ENCODE measurements at places on chromosomes 7 and 10. TPM values are rescaled to one million over a fixed set of nuclear protein-coding genes. Genes with fewer than 3 reads are reported as not detected.

The VAX1 gene
- not detected for total RNA-seq

The NUTM2E gene
- total RNA-seq, result not detected

The OR2A12 gene
- total RNA-seq, result not detected

GRCh38 chr7:786472-787255, 45.6 kb upstream of the SUN1 start:
- peaks cover 36% of the 10 kb centered on the region for H3K36me3 ChIP-seq
- H3K27me3 ChIP-seq, result no peaks in the 10 kb centered on the region
- peaks cover 5% of the 10 kb centered on the region for H3K4me1 ChIP-seq
- H3K27ac ChIP-seq, result no peak overlapping the region
- DNase-seq, result peak; percentile 78

GRCh38 chr7:22781230-22781711, 41.4 kb downstream of the TOMM7 start:
- H3K36me3 ChIP-seq, result no peaks in the 10 kb centered on the region
- no peak overlapping the region for H3K4me3 ChIP-seq
- no peaks in the 10 kb centered on the region for H3K27me3 ChIP-seq

- no peaks in the 10 kb centered on the region for H3K4me1 ChIP-seq
- H3K36me3 ChIP-seq, result no peaks in the 10 kb centered on the region
- no peak overlapping the region for H3K27ac ChIP-seq
- H3K4me3 ChIP-seq, result no peak overlapping the region
- H3K27me3 ChIP-seq, result no peaks in the 10 kb centered on the region
- DNase-seq, result no peak
These were observed 621.8 kb upstream of the FZD8 start for GRCh38 chr10:36263871-36264270.

DNA sequence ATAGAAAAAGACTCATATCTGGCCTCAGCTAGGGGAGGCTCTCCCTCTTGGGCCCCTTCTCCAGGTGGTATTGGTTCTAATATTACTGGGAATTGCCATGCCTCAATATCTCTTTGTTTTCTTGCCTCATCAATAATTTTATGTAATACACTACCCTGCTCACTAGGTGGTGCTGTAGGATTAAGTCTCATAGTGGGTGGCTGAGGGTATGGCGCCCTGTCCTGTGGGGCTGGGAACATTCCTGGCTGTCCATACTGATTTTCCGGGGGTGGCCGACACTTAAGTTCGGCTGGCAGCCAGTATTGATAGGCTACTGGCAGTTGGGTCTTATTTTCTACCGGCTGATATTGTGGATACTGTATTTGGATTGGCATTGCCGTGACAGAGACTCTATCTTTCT, 9.0 kb upstream of the TAS2R3 start:
- no peak overlapping the region for H3K27ac ChIP-seq
- H3K36me3 ChIP-seq, result peaks cover 75% of the 10 kb centered on the region
- no peaks in the 10 kb centered on the region for H3K27me3 ChIP-seq
- no peak for DNase-seq
- H3K4me3 ChIP-seq, result no peak overlapping the region

GRCh38 chr10:45387096-45387893, 13.3 kb downstream of the ALOX5 start:
- H3K36me3 ChIP-seq, result no peaks in the 10 kb centered on the region
- DNase-seq, result no peak
- H3K27ac ChIP-seq, result no peak overlapping the region
- no peak overlapping the region for H3K4me3 ChIP-seq

The MYOZ1 gene
- 1,711 TPM for total RNA-seq

- no peak overlapping the region for H3K27ac ChIP-seq
- H3K4me3 ChIP-seq, result no peak overlapping the region
These were observed 164.7 kb upstream of the HPS1 start for GRCh38 chr10:98611436-98611835.

GRCh38 chr10:130044067-130045061, 66.3 kb downstream of the C10orf143 start:
- no peak overlapping the region for H3K4me3 ChIP-seq
- no peak for DNase-seq
- H3K27ac ChIP-seq, result no peak overlapping the region
- no peaks in the 10 kb centered on the region for H3K27me3 ChIP-seq
- no peaks in the 10 kb centered on the region for H3K36me3 ChIP-seq
- H3K4me1 ChIP-seq, result no peaks in the 10 kb centered on the region

The GLI3 gene
- total RNA-seq, result 3.2 TPM

- DNase-seq, result no peak
- no peaks in the 10 kb centered on the region for H3K36me3 ChIP-seq
- no peaks in the 10 kb centered on the region for H3K27me3 ChIP-seq
These were observed 9.4 kb upstream of the NRG3 start for GRCh38 chr10:81865581-81865980.

DNA sequence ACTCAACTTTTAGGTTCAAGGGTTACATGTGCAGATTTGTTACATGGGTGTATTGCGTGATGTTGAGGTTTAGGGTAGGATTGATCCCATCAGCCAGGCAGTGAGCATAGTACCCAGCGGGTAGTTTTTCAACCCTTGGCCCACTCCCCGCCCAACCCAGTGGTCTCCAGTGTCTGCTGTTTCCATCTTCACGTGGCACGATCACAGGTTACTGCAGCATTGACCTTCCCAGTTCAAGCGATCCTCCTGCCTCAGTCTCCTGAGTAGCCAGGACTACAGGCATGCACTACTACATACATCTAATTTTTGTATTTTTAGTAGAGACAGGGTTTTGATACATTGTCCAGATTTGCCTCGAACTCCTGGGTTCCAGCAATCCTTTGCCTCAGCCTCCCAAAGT, 905.7 kb upstream of the ZNF722 start:
- no peak overlapping the region for H3K4me3 ChIP-seq
- no peak for DNase-seq
- H3K27ac ChIP-seq, result no peak overlapping the region

DNA sequence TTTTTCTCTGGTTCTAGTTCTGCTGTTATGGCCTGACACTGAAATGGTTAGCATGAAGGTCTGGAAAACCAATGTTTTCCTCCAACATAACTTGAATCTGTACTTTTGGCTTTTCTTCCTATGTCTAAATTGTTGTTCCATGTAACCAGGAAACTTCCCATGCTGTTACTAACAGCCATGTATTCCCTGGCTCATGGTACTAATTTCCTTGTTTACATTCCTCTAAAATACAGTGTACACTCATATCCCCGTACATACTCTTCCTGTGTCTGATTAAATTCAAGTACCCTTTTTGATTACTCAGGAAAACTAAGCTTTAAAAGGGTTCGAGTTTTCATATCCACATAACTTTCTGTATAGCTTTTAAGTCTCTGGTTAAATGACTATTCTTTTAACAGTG, 12.3 kb upstream of the ACSM6 start:
- peaks cover 4% of the 10 kb centered on the region for H3K4me1 ChIP-seq
- H3K4me3 ChIP-seq, result no peak overlapping the region
- H3K27me3 ChIP-seq, result no peaks in the 10 kb centered on the region
- DNase-seq, result no peak
- no peaks in the 10 kb centered on the region for H3K36me3 ChIP-seq
- no peak overlapping the region for H3K27ac ChIP-seq

The VOPP1 gene
- 31.9 TPM for total RNA-seq

The TMEM196 gene
- total RNA-seq, result not detected

- DNase-seq, result peak; percentile 51
- no peaks in the 10 kb centered on the region for H3K27me3 ChIP-seq
- no peaks in the 10 kb centered on the region for H3K36me3 ChIP-seq
- peaks cover 8% of the 10 kb centered on the region for H3K4me1 ChIP-seq
These were observed 17.9 kb upstream of the AGK start for GRCh38 chr7:141533149-141533949.

GRCh38 chr7:50362712-50363282, 58.3 kb downstream of the IKZF1 start:
- H3K4me1 ChIP-seq, result no peaks in the 10 kb centered on the region
- no peaks in the 10 kb centered on the region for H3K27me3 ChIP-seq
- no peak for DNase-seq
- no peak overlapping the region for H3K27ac ChIP-seq
